ENCODE measurements at places on chromosomes 4 and X.

- no peak for DNase-seq
These were observed 988.3 kb upstream of the LCORL start for GRCh38 chr4:19009881-19010280.

GRCh38 chr4:73445383-73446335 lies 9.6 kb downstream of the AFP start:
- DNase-seq: no peak

DNA sequence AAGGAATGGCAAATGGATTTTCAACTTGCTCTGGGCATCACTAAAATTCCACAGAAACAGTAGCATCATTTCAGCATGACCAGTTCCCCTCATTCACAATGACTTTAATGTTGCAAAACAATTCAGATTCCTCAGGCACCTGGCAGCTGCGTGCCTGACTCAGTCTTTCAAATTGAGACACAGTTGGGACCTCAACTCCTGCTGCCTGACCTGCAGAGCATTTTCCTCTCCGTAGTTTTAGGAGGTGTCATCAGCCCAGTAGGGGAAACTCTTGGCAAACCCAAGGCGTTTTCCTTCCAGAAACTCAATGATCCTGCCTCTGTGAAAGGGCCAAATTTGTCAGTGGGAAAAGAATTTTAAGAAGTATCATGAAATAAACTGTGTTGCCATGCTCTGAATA lies 388.9 kb downstream of the SPRY1 start:
- DNase-seq: peak; percentile 97

DNA sequence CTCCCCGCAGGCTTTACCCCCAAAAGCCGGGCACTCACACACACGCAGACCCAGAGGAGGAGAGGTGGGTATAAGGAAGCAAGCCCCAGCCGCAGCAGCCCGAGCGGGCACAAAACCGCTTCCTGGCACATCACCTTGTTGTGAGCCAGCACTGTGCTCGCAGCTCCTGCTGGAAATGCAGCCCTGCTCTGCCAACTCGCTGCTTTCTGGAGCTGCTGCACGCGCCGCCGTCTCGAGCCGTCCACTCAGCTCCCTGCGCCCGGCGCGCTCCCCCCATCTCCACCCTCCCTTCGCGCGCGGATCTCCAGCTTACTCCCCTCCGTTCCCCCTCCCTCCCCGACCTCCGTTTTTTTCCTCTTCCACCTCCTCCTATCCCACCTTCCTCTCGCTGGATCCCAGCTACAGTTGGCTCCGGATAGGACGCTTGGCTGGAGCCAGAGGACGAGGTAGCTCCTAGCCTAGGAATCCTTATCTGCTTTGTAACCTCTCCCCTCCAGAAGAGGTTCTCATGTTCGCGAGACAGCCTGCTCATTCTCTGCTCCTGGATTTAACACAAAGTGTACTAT lies at the start of gene SPOCK3:
TSS of gene SPOCK3 (minus strand) at position 179 of the 566 bp plus-strand sequence.
- DNase-seq: peak; percentile 40

DNA sequence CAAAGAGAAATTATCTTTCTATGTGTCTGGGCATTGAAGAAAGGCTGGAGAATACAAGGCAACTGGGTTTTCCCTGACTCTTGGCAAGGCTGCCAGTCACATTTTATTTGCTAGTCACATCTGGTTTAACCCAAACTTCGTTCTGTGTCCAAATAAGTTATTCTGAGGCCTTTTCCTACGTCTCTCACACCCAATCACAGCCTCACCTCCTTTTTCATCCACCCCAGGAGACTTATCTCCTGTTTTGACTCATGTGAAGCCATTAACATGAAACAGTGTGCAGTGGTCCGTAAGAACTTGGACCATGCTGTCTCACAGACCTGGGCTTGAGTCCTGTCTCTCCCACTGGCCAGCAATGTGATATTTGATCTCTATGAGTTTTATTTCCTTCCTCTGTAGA lies 59.3 kb downstream of the CNGA2 start:
- DNase-seq: no peak

DNA sequence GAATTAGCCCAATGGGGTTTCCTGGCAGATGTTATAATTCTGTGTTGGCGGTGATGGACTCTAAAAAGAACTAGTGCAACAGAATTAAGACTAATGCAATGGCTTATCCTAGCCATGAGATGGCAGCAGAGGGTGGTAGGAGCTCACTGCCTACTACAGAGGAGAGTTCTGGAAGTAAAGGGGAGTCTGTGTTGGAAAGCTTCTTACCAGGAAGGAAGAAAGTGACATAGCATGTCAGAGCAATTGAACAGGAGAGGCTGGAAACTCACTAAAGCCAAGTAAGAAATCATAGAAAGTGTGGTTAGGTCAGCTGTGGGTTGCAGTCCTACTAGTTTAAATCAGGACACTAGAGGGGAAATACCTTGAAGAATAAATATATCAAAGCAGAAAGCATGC lies 6.3 kb upstream of the TRPC5OS start:
- peak; percentile 55 for DNase-seq

DNA sequence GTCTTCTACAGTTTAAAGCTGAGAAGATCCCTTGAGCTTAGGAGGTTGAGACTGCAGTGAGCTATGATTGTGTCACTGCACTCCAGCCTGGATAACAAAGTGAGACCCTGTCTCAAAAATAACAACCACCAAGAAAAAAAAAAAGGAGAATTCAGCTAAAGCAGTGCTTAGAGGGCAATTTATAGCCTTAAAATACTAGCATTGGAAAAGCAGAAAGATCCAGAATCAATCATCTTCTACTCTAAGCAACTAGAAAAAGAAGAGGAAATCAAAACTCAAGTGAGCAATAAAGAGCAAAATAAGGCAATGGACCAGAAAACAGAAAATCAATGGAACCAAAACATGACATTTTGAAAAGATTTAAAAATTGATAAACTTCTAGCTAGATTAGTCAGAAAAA lies 639 bp upstream of the PI4K2B start:
- DNase-seq: no peak

DNA sequence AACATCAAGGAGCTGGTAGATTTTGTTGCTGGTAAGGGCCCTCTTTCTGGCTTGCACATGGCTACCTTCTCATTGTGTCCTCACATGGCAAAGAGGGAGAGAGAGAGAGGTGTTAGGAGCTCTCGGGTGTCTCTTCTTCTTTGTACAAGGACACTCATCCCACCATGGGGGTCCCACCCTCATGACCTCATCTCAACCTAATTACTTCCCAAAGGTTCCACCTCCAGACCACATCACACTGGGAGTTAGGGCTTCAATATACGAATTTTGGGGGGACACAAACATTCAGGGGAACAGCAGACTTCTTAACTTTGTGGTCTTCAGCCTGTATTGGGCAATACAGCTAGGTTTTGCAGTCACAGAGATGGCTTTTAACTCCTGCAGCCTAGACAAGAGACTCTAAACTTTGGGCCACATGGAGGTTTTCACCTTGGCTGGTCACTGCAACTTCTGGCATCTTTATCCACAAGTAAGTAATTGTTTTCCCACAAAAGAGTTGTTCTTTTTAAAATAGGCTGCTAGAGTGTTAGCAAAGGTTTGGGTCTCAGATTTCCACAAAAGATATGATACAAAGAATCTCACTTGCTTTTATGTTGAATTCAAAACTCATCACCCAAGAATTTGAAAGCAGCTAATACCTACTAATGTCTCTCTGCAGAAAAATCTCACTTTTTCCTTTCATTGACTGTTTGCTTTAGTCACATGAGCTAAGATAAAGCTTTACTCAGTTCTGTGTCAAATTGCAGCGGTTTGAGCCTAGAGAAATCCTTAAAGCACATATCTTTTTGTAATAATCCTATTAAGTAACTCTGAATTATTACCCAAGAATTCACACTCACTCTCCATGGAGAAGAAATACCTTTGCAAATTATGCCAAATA lies 39.6 kb upstream of the BBS12 start:
- peak; percentile 50 for DNase-seq

DNA sequence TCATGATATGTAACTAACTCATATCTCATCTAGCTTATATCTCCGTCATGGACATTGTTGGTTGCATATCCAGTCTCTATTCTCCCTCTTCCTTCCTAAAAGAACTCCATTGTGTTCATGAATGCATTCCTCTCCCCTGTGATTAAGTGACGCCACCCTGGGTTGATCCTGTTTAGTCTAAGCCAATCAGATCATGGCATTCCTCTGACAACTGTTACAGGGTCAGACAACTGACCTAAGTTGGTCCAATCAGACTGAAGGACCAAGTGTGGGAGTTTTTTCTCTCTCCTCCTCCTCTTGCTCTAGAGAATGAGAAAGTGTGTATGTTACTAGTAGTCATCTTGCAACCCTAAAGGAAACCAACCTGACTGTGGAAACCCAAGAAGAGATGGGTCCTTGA lies 3.6 kb downstream of the APOO start:
- DNase-seq: no peak

DNA sequence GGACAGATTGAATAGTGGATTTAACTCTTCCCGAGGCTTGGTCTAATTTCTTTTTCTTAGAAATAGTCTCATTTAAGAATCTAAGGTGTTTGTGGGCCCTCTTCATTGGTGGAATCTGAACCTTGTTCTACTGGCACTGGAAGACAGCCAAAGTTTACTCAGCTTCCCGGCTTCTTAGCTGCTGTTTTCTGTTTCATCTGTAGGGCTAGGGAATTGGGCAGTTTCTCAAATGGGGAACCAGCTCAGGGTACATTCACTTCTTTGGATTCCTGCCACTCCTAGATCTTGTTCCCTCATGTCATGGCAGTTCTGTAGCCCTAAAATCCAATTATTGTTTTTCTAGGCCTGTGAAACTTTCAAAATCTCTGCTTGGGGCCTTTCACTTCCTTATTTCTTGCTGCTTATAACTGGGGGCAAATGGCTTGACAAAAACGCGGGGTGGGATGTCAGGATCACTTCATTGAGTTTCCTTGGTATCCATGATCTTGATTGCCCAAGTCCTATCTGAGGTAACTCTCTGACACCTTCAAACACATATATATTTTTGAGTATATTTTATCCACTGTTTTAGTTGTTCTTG lies 985.0 kb downstream of the C4orf33 start:
- no peak for DNase-seq

DNA sequence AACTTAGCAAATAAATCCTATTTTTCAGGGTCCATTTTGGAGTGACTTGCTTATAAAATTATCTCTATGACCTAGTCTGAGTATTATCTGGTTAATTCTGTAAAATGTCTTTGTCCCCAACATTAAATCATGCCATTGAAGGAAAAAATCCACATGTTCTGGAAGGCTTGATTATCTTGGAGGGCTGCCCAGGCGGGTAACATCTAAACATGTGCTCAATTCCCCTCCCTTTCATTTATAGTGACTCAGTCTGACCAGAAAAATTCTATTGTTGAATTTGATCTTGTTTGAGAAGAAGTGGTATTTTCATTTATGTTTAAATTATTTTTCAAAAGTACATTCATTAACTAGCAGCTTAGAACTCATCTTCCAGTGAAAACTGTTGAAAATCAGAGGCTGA lies 55.4 kb upstream of the SLC10A7 start:
- no peak for DNase-seq

DNA sequence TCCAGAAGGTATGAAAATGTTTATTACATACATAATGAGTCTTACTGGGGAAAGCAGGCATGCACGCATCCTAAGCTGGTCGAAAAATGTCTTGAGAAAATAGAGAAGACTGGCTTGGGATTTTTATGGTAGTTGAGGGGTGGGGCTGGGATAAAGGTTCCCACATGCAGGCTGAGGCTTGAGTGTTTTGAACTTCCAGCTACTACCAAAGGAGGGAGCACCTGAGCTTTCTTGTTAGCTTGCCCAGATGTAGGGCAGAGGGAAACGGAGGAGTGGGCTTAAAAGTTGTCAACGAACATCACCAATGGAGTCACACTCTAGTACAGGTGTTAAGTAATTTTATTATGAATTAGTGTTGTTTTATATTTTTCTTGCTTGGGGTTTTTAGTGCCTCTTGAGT lies 39.6 kb upstream of the SRPX start:
- DNase-seq: peak; percentile 30

GRCh38 chrX:10244915-10245622 lies 88.3 kb downstream of the CLCN4 start:
- no peak for DNase-seq

GRCh38 chrX:151713849-151714248 lies 2.0 kb upstream of the FATE1 start:
- peak; percentile 22 for DNase-seq

DNA sequence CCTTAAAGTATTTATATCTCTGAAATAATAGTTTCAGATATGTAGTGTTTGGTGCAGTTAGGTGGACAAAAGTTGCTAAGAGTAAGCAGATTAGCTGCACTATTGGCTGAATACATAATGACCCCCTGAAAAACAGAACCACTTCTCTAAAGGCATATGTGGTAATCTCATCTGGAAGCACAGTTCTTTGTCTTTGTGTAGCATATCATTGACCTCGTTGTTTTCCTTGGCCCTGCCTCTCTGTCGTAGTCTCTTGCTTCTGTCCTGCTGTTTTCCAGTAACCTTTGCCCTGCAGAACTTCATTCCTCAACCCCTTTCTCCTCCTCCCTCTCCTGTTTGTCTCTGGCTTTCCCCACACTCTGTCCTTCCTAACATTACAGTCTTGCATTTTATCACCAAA lies 41.4 kb downstream of the JADE3 start:
- DNase-seq: no peak

GRCh38 chrX:130468395-130468923 lies 66.7 kb downstream of the RBMX2 start:
- DNase-seq: no peak

- peak; percentile 87 for DNase-seq
These were observed 685 bp downstream of the LCORL start for GRCh38 chr4:18020671-18021469.

DNA sequence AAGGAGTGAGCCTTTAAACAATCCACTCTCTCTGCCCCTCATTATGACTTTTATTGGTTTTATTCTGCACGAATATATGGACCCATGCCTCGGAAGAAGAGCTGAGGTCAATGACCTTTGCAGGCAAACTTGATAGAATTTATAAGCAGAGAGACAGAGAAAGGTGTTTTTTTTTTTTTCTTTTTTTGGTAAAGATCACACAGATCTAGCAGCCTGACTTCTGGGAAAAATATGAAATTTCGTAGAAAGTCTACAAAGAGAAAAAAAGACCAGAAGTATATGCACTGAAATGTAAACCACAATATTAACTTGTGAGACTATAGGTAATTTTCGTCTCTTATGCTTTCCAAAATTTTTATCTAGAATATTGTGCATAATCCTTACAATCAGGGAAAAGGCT lies 61.6 kb downstream of the LEF1 start:
- DNase-seq: no peak

DNA sequence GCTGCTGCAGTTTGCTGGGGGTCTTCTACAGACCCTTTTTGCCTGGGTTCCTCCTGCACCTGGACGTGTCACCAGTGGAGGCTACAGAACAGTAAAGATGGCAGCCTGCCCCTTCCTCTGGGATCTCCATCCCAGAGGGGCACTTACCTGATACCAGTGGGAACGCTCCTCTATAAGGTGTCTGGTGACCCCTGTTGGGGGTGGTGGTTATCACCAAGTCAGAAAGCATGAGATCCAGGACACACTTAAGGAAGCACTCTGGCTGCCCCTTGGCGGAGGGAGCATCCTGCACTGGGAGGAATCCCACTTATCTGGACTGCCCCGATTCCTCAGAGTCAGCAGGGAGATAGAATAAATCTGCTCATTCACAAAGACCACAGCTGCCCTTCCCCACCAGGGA lies 218.9 kb upstream of the GALNTL6 start:
- DNase-seq: no peak
